ENCODE measurements at places on chromosomes 5 and 9.

DNA sequence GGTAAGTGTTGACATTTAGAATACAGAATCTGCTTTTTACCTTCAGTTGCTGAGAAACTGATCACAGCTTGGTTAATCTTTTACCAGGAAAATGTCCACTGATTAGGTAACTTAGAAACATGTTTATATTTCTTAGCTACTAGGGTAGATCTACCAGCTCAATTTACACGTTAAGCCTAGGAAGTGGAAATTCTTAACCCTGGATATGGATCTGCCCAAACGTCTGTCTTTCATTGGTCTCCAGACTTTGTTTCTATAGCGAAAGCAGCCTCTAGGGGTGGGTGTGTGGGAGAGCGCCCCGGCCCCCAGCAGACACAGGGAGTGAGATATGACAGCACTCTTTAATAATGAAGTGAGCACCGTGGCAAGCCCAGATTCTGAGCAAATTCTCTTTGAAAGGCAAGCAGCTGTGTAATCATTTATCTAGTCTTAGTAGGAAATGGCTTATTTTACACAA is 141.6 kb upstream of the ZNF608 start:
- DNase-seq, result no peak

DNA sequence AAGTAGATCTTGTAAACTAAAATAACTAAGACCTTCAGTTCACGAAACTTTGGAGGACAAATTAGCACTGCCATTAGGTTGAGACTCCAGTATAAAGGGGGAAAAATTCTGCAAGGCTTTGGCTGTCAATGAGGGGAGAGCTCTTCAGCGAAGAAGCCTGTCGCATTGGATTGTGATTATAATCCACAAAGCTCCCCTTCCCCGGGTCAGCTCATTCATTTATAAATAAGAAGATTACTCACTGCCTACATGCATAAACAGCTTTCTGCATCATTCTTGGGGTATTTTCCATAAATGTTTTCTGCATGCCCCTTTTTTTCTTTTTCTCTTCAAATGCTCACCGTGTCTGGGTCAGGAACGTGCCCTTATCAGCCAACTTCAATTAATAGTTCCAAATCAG is 196.7 kb downstream of the EBF1 start:
- no peak for DNase-seq

DNA sequence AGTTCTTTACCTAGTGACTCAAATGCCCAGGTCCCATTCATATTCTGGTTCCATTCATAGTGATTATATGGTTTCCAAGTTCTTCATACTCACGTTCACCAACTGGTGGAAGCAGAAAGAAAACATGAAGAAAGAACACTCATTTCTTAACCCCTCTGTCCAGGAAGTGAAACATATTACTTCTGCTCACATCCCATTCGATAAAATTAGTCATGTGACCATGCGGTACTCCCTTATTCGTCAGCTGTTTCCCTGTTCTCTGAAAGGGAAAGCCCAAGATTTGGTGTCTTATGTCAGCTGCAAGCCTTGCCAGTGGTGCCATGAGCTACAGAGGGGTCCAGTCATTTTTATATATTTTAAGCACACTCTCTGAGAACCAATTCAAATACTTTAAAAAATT is 387.0 kb upstream of the DMAC1 start:
- no peak for DNase-seq

- no peak for DNase-seq
These were observed 143.8 kb upstream of the FGF10 start for GRCh38 chr5:44532981-44533380.

Measured in cerebellum (tissue), 4 donors.